Pancreas (tissue), 10 donors: ENCODE measurements at places on chromosomes 1 and 21. TPM values are rescaled to one million over a fixed set of nuclear protein-coding genes. Genes with fewer than 3 reads are reported as not detected.

The LRRC39 gene
- total RNA-seq, result 0.06 TPM

GRCh38 chr1:177505905-177506590 lies 335.3 kb downstream of the BRINP2 start:
- no peak for DNase-seq

DNA sequence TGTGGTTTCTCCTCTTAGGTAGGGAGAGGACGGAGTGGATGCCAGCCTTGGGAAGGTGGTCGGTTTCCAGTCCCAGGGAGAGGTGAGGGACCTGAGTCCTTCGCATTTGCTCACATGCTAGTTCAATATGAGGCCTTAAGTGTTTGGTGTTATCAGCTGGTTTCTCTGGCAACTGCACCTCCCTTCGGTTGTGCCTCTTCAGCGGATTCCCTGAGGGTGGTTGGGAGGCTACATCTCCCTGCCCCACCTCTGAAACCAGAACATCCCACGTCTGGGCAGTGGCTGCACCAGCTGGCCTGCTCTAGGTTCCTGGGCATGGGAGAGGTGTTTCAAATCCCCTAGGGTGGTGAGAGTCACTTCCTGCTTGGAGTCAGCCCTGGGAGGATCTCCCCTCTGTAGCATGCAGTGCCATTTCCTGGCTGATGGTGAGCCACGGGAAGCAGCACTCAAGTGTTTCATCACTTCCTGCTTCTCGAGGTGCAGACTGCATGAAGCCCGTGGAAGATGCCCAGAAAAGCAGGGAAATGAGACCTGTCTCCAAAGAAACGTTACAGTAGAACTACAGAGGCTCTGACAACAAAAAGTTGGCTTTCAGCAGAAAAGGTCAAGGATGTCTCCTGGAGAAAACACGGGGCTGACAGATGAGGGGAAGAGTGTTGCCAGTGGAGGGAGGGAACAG lies 4.5 kb downstream of the TMEM125 start:
- no peak for DNase-seq

GRCh38 chr1:46406881-46407608 lies 12.9 kb downstream of the FAAH start:
- no peak for DNase-seq

The CRNN gene
- total RNA-seq, result not detected

DNA sequence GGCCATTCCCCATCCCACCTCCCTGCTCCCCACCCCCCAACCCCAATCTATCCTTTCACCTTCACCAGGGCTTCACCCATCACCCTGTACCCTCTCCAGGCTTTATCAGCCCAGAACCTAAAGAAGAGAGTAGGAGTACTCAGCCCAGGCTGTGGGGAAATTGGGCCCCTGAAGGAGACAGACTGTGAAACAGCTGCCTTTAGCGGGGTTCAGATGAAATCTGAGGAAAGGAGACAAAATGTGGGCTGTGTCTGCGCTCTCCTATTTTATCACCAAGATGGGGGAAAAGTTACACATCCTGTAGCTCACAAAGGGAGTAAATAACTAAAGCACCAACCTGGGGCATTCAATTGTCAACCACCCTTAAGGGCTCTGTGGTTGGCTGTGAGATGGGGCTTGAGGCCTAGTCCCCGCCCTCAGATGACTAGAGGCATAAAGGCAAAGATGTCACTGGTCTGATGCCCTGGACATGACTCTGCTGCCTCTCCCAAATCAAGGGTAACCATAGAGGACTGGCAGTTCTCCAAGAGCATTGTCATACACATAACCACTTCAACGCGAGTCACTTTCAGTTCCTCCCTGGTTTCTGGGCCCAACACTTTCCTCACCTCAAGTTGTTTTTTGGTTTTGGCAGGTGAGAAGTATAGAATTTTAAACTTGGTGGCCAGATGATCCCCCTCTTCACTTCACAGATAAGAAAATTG lies 30.0 kb downstream of the SLC27A3 start:
- no peak for DNase-seq

GRCh38 chr1:26524181-26524580 lies 5.4 kb upstream of the RPS6KA1 start:
- DNase-seq, result no peak

DNA sequence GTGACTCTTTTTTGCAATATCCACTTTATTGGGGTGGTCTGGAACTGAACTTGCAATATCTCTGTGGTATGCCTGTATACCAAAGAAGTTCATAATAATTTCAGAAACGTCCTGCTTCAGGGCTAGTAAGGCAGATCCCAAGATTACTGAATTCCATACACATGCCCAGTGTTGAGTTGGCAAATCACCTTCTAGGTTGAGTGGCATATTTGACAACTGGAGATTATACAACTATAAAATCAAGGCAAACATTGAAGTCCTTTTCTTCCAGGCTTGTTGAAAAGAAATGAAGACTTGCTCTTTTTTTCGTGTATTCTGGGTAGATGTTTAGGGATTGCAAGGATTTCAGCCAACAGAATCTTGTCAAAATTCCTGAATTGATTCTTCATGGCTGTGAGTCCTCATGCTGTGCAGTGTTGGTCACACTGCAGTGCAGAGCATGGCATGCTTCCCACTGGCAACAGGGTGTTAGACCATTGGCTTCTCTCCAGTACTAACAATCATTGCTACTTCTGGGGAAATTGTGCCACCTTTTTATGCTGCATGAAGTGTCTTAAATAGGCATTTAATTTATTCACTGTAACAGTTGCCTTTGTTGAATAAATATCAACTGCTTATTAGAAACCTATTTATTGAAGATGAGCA lies 367.1 kb upstream of the ADGRL4 start:
- peak; percentile 42 for DNase-seq

- DNase-seq, result no peak
These were observed 609 bp upstream of the ATF3 start for GRCh38 chr1:212607913-212608391.

The RAB25 gene
- 30.6 TPM for total RNA-seq

- no peak for DNase-seq
These were observed 37.4 kb downstream of the FCER1A start for GRCh38 chr1:159339536-159339935.

The RCAN1 gene
- total RNA-seq, result 15.5 TPM

- DNase-seq, result no peak
These were observed 48.8 kb downstream of the CLSTN1 start for GRCh38 chr1:9774712-9775679.

The CHAF1B gene
- total RNA-seq, result 2.7 TPM

GRCh38 chr1:233598891-233599541 lies 14.9 kb upstream of the KCNK1 start:
- DNase-seq, result no peak

DNA sequence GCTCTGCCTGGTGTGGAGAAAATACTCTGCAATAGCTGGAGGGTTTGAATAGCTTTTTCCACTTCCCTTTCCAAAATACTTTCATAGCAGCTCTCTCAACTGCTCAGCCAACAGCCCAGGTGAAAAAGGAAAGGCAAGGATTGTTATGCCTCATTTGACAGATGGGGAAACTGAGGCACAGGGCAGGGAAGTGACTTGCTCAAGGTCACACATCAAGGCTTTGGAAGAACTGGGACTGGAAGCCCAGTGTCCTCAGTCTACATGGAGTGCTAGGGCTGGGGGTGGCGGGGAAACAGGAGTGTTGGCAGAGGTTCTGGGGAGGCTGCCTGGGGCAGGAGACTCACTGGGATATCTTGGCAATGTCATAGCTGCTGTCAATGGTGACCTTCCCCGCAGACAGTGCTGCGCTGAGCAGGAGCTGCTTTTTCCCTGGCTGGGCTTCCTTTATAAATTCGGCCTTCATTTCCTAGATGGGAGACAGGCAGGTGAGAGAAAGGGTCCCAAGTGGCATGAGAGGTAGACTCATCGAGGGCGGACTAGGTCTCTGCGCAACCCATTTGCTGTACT lies 4.0 kb downstream of the CHI3L1 start:
- DNase-seq, result no peak

GRCh38 chr21:28522014-28522799 lies 470.5 kb downstream of the LTN1 start:
- no peak for DNase-seq

DNA sequence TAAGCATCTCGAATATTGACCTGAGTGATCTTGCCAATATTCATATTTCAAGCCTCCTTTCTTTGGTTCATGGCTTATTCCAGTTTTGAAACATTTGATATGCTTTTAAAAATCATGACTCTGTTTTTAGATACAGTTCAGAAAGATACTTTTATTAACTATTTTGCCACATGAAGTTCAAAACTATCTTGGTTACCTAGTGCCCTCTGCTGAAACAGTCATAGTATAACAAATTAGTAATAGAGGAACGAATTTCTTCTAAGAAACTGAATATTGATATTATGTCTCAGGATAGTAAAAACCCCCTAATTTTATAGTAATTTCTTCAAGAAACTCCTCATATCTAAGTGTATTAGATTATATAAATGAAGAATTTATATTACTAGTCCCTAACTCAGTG lies 52.6 kb upstream of the RC3H1 start:
- DNase-seq, result no peak

The CD1E gene
- total RNA-seq, result not detected

GRCh38 chr1:109644670-109645069 lies 11.2 kb upstream of the GSTM4 start:
- no peak for DNase-seq

- DNase-seq, result no peak
These were observed 5.8 kb downstream of the OR6P1 start for GRCh38 chr1:158564608-158565007.

The CDC42BPA gene
- total RNA-seq, result 17.9 TPM

- no peak for DNase-seq
These were observed 17.2 kb downstream of the NFYC start for GRCh38 chr1:40708750-40709099.

The CD160 gene
- not detected for total RNA-seq

GRCh38 chr21:27450216-27450615 lies 483.3 kb upstream of the ADAMTS5 start:
- DNase-seq, result no peak

DNA sequence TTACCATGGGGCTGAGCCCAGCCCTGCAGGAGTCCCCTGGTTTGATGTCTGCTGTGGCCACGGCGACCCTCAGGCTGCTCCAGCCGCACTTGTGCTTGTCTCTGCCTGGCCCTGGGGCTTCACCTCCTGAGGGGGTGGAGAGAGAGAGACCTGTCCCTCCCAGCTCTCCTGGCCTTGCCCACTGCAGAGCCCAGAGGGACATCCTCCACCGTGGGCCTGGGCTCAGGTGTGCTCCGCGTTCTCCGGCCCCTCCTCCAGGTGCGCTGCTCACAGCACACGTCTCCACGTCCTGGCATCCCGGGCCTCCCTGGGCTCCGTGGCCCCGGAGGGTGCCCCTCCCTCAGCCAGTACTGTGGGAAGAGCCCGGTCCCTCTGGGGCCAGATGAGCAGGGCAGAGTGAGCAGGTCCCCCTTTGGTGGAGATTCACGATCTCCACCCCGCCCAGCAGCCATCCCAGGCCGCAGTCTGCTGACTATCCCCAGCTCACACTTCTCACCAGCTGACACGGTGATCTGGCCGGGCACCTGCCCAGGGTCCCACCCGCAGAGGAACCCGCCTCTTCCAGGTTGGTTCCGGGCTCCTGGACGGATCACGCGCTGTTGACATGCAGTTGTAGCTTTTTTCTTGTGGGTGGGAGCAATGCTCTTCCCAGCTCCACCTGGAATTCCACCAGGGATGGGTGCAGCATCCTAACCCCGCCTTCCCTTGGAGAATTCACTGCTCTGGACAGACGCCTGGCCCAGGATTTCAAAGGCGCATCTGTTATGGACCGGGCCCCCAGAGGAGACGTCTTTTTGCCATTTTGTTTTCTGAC lies 41.8 kb upstream of the POFUT2 start:
- peak; percentile 63 for DNase-seq

DNA sequence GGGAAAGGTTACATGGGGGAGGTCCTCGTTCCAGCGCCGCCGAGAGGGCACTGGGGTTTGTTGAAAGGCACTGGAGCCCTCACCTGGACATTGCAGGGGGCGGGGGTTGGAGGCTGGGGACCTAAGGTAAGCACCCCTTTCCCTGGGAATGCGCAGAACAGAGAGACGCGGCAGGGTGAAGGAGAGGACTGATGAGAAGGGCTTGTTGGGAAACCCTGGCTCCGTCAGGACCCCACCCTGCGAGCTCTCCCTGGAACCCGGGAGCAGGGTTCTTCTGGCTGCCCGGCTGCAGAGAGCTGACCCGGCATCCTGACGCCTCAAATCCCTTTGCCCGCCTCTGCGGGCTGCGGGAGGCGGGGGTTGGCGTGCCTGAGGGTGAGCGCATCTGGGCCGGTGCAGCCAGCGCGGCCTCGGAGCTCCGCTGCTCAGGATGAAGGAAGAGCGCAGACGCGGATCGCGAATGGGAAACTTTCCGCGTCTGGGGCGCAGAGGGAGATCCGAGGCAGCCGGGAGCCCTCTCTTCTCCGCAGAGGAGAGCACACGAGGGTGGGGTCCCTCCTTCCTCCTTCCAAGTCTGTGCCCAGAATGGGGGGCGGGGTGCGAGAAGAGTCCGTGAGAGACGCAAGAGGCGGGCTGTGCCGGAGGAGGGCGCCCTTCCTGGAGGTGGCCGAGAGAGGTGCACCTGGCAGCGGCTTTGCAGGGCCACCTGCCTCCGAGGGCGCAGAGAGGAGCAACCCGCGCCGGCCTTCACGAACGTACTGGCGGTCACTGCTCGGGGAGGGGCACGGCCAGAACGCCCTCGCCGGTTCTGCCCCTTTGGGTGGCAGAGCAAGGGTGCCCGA lies 2.4 kb downstream of the IGSF21 start:
- DNase-seq, result no peak

DNA sequence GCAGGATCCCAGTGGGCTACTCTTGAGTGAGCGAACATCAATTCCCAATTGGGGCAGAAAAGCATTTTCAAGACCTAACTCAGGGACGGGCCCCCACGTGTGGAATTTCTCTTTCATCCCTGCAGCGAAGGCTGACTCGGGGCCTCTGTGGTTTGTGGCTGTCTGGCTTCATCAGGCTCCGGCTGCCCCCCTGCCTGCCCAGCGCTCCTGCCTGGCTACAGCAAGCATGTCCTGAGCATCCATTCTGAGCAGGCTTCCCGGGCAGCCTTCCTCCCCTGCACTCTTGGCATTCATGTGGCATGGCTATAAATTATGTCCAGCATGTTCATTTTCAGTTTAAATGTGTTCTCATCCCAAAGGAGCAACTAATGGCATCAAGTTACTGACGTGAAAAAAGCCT lies 588.1 kb downstream of the KIF26B start:
- no peak for DNase-seq

The NPL gene
- 2.3 TPM for total RNA-seq

DNA sequence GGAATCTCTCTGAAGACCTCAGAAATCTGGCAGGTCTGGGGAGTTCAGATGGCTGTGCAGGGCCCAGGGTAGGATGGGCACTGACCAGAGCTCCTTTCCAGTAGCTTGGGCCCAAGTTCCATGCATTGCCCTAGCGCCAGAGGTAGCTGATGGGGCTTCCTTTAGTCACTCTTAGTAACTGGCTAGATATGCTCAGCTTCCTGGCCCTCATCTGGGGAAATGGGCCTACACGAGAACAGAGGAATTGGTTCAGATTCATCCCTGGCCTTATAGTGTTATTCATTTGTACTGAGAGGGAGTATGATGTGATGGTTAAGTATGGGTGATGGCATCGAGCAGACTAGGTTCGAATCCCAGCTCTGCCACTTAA lies 15.5 kb upstream of the PSMB2 start:
- DNase-seq, result no peak

GRCh38 chr1:84347271-84347931 lies 45.9 kb downstream of the SAMD13 start:
- no peak for DNase-seq

- DNase-seq, result no peak
These were observed 3.7 kb upstream of the MEGF6 start for GRCh38 chr1:3614755-3615742.

GRCh38 chr1:173038875-173039554 lies 11.7 kb downstream of the TNFSF18 start:
- DNase-seq, result no peak

GRCh38 chr1:28190996-28191645 lies 14.6 kb upstream of the PTAFR start:
- DNase-seq, result no peak

- DNase-seq, result no peak
These were observed 79.3 kb downstream of the LHX4 start for GRCh38 chr1:180309338-180309737.
